Activated CD4-positive, alpha-beta T cell treated with anti-CD3 and anti-CD28 coated beads for 36 hours (primary cell): ENCODE measurements at places on chromosomes 16 and 17.

- DNase-seq, result peak; percentile 25
Measured at GRCh38 chr17:37527249-37527851, 37.7 kb downstream of the DUSP14 start.

GRCh38 chr17:34412965-34413441, 50.0 kb upstream of the CCL1 start:
- no peak for DNase-seq

- DNase-seq, result no peak
Measured at GRCh38 chr16:10571354-10571753, 9.0 kb downstream of the EMP2 start.

GRCh38 chr17:8283356-8283755, 5.1 kb upstream of the RANGRF start:
- no peak for DNase-seq

- no peak for DNase-seq
Measured at GRCh38 chr16:52439750-52440149, 107.2 kb downstream of the TOX3 start.

- peak; percentile 60 for DNase-seq
Measured at GRCh38 chr17:48439875-48440505, 10.0 kb upstream of the SKAP1 start.

- DNase-seq, result peak; percentile 62
Measured at GRCh38 chr16:73956587-73957494, 339.8 kb upstream of the PSMD7 start.

DNA sequence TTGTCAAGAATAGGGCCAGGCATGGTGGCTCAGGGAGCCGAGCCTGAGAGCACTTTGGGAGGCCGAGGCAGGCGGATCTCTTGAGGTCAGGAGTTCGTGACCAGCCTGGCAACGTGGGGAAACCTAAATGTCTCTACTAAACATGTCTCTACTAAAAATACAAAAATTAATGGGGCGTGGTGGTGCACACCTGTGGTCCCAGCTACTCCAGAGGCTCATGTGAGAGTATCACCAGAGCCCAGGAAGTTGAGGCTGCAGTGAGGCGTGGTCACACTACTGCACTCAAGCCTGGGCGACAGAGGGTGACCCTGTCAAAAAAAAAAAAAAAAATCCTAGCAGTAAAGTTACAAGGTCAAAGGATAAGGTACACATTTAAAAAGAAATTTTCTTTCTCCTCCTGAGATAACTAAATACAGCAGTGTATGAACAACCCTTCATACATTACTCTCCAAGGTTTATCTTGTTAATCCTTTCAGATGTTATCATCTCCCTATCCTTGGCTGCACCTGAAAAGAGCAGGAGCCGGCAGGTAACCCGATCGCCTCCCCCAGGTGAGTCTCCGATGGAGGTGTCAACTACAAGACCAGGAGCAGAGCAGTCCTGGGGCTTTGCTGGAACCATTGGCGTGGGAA, 122.3 kb downstream of the GOSR1 start:
- DNase-seq, result no peak

- peak; percentile 4 for DNase-seq
Measured at GRCh38 chr16:57001026-57001679, 11.8 kb downstream of the NLRC5 start.

- no peak for DNase-seq
Measured at GRCh38 chr16:71628810-71629209, 2.8 kb downstream of the MARVELD3 start.

DNA sequence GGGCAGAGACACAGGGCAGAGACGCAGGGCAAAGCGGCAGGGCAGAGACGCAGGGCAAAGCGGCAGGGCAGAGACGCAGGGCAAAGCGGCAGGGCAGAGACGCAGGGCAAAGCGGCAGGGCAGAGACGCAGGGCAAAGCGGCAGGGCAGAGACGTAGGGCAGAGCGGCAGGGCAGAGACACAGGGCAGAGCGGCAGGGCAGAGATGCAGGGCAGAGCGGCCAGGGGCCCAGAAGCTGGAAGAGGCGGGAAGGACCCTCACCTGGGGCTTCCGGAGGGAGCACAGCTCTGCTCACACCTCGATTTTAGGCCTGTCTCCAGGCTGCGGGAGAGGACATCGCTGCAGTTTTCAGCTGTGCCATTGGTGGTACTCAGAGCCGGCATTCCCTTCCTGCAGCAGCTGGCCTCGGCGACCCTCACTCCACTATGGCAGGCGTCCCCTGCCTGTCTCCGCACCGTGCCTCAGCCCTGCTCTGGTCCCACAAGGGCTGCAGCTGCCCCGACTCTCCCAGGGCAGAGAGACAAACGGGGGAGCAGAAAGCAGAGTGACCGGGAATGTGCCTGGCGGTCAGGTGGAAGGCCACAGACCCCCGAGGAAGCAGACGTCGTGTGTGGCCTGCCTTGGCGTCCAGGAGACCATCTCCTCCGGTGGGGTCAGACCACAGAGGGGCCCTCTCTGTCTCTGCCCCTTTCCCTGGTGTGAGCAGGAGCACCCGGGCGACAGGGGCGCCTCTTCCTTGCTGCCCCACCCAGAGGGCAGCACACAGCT, 29.9 kb downstream of the SOX8 start:
- no peak for DNase-seq

DNA sequence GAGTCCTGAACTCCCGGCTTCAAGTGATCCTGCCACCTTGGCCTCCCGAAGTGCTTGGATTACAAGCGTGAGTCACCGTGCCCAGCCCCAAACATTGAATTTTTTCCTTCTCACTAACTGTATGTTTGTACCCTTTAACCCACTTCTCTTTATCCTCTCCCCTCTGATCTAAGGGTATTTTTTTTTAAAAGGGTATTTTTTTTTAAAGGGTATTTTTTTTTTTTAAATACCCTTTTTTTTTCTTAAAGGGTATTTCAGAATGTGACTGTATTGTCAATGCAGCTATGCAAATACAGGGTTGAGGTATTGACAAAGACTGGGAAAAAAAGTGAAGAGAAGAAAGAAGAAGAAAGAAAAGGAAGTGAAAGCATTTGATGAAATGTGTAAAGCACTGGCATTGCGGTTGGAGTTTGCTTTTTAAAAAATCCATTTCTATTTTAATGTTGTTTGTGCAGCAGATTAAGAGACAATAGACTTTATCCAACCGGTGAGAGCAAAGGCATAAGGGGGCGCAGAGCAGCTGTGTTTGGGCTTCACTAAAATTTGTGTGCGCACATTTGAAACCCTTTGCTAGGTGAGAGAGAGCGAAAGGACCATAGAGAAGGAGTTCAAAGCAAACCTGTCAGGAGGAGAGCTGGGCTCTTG, 42.4 kb downstream of the SYT17 start:
- DNase-seq, result no peak

- DNase-seq, result no peak
Measured at GRCh38 chr16:85136213-85136701, 24.0 kb upstream of the CIBAR2 start.

DNA sequence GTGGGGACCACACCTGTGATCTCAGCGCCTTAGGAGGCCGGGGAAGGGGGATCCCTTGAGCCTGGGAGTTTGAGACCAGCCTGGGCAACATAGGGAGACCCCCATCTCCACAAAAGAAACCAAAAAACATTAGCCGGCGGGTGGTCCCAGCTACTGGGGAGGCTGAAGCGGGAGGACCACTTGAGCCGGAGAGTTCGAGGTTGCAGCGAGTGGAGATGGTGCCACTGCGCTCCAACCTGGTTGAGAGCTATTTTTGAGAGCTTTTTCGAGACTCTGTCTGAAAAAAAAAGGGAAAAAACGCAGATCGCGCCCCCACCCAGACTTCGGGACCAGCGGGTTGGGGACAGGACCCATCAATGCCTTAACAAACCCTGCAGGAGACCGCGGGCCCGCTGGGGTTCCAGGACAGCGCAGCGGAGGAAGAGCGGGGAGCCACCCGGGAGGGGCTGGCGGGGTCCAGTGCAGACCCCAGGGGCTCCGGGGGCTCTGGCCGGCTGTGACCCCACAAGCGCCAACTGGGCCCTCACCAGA, 762 bp upstream of the BAIAP3 start:
- no peak for DNase-seq
